ENCODE measurements at places on chromosomes 12 and 14.

- DNase-seq = no peak
Observed at GRCh38 chr14:100102156-100102785, 37.0 kb downstream of the EVL start.

- no peak for DNase-seq
Observed at GRCh38 chr12:532908-533565, 73.3 kb downstream of the B4GALNT3 start.

GRCh38 chr14:35819591-35820540 is 6.3 kb upstream of the BRMS1L start:
- no peak for DNase-seq

GRCh38 chr12:52598966-52599365 is 2.3 kb downstream of the KRT72 start:
- DNase-seq = no peak

GRCh38 chr12:101823039-101823438 is 7.7 kb downstream of the GNPTAB start:
- DNase-seq = no peak

GRCh38 chr12:126784328-126784921 is 1482.5 kb upstream of the TMEM132C start:
- DNase-seq = no peak

Measured in stimulated activated CD4-positive, alpha-beta T cell treated with anti-CD3 and anti-CD28 coated beads, Interleukin-1b, Interleukin-23, amount 100 ng/mL, for 1 hour (primary cell).